ENCODE measurements at places on chromosomes 11 and 22. TPM values are rescaled to one million over a fixed set of nuclear protein-coding genes. Genes with fewer than 3 reads are reported as not detected.

- peak; percentile 32 for DNase-seq
Measured at GRCh38 chr11:40306938-40307548, 1152.4 kb downstream of the LRRC4C start.

GRCh38 chr11:66985508-66986177 lies 10.5 kb downstream of the C11orf86 start:
- no peak for DNase-seq

DNA sequence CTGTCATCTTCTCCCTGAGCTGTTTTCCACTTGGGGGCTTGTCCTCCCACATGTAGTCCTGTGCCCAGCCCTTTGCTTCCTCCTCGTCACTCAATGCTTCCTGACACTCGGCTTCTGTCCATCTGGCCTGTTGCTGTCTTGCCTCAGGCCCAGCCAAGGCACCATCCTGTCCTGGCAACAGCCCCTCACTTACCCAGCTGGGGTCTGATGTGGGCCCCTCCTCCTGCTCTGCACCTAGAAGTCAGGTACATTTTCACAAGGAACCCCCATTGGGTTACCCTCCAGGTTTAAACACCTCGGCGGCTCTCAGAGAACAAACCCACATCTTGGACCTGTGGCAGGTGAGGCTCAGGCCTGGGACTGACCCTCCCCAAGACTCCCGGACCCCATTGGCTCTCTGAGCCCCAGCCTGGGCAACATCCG lies 784.8 kb downstream of the TBC1D22A start:
- DNase-seq = no peak

DNA sequence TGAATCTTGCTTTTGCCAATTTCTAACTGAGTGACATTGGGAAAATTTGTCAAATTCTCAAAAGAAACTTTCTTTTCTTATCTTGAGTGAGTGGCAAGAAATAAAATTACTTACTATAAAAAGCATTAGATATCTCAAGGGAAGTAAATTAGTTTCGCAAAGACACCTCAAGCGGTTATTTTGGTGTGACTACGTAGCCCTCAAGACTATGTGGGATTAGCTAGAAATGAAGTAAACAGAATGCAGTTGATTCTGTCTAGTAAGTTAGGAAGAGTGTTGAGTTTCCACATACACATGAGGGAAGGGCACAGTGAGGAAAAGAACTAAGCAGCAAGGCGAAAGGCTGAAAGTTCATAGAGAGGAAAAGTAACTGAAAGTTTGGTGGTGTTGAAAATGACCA lies 28.3 kb upstream of the MS4A6A start:
- DNase-seq = no peak

- no peak for DNase-seq
Measured at GRCh38 chr11:29063630-29064361, 953.0 kb downstream of the KCNA4 start.

DNA sequence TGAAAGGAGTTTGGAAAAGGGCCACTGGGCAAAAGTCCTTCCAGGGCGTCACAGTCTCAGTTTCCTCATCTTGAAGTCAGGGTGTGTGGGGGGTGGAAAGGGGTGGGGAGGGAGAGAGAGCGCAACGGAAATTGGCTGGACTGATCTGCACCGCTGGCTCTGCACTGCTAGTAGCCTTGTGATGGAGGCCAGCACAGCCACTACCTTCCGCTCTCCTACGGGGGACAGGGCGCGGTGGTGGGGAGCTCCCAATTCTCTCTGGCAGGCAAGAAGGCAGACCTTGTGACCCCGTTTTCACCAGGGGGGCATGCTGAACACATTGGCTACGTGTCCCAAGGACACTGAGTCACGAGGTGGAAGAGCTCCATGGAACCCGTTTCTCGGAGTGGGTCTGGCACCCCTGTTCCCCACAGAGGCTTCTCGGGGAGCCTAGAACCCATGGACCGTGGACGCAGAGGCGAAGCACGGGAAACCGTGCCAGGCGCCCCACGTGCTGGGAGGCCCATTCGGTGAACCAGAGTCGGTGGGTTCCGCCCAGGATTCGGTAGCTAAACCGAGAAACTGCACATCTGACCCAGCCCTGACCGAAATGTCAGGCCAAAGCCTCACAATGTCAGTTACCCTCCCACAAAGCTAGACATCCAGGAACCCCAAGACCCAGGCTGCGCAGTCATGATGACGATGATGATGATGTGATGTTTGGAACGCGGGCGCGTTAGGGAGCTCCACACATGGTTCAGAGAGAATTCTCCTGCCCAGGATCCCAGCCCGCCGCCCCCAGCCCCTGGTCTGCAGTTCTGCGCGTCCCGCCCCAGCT lies 28.3 kb upstream of the WNT11 start:
- peak; percentile 11 for DNase-seq

DNA sequence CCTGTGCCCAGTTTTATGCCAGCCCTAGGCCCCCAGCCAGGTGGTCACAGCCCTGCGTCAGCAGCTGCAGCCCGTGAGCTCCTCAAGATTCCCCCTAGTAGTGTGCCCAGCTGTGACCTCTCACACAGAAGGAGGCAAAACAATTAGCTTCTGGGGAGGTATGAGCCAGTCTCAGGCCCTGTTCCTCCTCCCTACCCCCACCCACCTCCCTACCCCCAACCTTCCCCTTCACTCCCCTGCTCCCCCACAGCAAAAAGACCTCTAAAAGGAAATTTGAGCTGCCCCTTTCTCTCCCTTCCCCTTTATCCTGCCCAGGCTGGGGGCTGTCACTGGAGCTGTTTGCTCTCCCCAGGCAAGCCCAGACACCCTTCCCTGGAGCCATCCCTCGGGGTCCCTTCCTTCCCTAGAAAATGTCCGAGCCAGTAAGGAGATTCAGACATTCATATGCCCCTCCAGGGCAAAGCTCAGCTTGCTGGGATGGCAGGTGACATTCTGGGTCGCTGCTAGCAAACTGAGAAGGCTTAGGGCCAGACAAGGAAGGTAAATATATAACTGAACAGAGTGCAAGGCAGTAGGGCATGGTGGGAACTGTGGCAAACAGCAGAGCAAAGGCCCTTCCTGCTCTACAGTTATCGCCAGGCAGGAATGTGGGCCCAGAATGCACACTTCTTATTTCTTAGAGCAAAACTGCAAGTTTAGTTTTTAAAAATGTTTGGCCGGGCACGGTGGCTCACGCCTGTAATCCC lies 300.2 kb downstream of the MN1 start:
- no peak for DNase-seq

GRCh38 chr11:6733326-6734275 lies 38.2 kb downstream of the OR2AG2 start:
- DNase-seq = no peak

DNA sequence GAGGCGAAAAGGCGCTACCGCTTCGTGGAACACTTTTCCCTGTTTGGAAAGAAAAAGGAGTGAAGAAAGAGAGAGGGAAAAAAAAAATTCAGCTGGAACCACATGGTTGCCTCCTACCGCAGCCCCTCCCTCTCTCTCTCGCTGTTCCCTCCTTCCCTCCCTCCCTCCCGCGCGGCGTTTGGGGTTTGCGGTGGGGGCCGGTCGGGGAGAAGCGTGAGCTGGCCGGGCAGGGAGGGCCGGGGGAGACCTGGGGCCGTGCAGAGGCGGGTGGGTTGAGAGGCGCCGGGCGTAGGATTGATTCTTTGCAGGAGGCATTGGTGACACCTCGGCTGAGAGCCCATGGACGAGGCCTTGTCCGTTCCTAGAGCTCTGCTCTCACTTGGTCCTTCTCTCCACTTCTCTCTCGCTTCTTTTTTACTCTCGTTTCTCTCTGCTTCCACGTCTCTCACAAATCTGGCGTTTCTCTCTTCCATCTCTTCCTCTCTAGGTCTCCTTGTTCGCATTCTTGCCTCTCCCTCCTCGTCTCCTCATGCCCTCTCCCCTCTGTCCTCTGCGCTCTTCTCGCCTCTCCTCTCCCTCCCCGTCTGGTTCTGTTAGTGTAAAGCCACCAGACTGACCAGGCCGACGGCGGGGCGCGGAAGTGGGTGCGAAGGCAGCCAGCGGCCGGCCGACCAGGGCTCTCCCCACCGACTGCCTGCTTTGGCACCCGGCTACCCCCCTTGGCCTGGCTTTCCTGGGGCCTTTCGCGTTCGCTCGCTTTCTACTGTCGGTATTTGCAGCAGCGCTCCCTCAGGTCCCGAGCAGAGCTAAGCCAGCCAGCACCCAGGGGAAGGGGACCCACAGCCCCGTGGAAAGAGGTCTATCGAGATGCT lies at the start of gene CLMP:
CLMP (minus strand) TSS at position 61 of the 872 bp plus-strand sequence. CDS start 308 bp downstream, outside the sequence.
- DNase-seq = peak; percentile 58

DNA sequence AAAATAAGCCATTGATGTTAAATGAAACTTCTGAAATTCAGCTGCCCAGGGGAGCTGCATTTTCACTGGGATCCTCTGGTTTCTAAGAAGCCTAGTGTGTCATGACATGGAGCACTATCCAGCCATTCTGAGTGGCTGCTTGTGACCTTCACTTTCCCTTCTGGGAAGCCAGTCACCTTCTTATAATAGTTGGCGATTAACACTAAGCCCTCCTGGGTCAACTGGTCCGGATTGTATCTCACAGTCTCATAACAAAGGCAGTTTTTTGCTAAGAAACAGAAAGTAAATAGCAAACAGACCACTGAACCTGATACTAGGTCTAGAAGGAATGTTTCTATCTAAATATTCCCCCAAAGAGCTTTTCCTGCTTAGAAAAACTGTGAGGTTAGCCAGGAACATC lies 7.9 kb downstream of the CSRP3 start:
- no peak for DNase-seq

DNA sequence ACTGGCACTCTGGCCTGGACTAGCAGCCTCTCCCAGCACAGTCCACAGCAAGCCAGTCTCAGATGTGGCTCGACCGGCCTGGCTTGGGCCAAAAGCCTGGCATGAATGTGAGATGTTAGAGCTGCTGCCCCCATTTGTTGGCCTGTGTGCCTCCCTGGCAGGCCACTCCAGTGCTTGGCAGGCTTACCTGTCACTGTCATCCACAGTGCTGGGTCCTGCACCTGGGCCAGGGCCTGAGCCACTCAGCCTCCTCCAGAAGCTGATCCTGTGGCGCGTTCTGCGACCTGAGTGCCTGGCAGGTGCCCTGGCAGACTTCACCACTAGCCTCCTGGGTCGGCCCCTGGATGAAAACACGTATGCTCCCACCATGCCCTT lies 36.1 kb downstream of the RRP8 start:
- DNase-seq = no peak

DNA sequence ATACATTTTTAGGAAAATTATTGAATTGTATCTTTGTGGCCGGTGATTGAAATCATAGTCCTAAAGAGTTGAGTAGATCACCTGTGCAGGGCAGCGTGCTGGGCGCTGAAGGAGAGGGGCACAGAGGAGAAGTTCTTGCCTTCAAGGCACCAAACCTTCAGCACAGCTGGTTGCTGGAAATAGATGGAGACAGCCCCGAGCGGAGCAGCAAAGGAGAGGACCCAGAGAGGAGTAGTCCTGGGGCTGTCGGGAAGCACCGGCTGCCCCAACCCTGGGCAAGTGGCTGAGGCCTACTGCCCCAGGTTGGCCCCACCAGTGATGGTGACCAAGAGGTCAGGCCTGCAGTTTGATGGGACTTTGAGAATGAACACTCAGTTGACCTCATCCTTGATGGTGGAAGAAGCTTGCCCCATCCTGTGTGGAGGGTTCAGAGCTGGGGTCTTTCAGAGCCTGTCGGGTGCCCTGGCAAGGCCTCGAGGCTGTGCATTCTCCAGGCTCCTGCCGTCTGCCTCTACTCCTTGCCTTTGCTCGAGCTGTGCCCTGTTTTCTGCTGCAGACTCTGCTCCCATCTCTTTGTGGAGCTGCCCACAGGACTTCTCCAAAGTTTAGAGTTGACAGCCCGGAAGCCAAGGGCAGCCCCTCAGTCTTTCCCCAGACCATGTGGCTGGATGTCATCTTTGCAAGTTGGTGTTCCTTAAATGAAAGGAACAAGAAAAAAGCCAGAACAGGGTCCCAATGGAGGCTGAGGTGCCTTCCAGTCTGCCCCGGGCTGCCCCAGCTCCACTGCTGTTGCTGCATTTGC lies 285.1 kb downstream of the TBC1D22A start:
- DNase-seq = no peak

DNA sequence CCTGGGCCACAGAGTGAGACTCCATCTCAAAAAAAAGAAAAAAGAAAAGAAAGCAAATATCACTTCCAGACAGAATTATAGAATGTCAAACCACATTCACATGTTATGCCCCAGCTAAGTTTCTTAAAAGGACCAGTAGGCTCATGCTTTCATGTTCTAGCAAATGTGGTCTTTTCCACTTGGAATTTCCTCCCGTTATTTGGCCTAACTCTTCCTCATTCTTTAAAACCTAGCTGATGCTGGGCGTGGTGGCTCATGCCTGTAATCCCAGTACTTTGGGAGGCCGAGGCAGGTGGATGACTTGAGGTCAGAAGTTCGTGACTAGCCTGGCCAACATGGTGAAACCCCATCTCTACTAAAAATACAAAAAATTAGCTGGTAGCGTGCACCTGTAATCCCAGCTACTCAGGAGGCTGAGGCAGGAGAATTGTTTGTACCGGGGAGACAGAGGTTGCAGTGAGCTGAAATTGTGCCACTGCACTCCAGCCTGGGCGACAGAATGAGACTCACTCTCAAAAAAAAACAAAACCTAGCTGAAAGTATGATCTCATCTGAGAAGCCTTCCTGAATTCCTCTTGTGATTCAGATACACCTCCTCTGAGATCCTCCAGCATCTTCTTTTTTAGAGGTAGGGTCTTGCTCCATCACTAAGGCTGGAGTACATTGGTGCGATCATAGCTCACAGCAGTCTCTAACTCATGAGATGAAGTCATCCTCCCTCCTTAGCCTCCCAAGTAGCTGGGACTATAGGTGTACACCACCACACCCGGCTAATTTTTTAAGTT lies 50.4 kb downstream of the FCHSD2 start:
- no peak for DNase-seq

DNA sequence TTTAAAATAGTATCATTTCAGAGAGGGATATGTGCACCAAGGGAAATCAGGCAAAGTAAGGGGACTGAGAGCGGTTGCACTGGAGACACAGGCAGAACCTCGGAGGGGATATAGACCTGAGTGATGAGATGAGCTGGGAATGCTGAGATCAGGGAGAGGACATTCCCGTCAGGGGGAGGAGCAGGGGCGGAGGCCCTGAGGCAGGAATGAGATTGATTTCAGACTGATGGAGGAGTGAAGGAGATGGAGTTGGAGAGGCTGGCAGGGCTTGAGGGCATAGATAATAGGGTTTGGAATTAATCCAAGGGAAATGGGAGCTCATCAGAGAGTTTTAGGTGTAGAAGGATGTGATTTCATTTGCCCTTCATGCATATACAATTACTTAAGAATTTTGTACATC lies 13.2 kb downstream of the CD6 start:
- DNase-seq = no peak

GRCh38 chr11:118870396-118871343 lies 13.0 kb upstream of the CXCR5 start:
- no peak for DNase-seq

DNA sequence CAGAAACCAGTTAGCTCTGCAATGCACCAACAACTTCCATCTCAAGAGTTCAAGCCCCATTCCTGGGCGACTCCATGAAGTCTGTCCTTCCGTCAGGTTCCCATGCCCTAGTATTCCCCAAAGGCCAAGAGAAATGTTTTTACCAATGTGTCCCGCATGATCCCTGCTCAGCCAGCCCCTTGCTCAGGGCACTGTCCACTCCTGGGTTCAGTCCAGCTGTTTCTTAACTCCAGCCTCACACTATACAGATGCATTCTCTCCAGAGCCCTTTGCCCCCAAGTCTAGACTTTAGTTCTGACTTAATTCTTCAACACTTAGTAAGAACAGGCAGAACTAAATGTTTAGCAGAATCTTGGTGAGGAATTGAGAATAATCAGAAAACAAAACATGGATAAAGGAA lies 497.5 kb downstream of the SOX6 start:
- no peak for DNase-seq

BET1L gene
- polyA plus RNA-seq = 51.9 TPM

OR6M1 gene
- not detected for polyA plus RNA-seq

MS4A3 gene
- not detected for polyA plus RNA-seq

CHRDL2 gene
- polyA plus RNA-seq = not detected
